Activated naive CD8-positive, alpha-beta T cell treated with anti-CD3 and anti-CD28 coated beads, Interleukin-2, amount 50 U/mL, for 16 hours (primary cell): ENCODE measurements at places on chromosomes 7 and 10.

DNA sequence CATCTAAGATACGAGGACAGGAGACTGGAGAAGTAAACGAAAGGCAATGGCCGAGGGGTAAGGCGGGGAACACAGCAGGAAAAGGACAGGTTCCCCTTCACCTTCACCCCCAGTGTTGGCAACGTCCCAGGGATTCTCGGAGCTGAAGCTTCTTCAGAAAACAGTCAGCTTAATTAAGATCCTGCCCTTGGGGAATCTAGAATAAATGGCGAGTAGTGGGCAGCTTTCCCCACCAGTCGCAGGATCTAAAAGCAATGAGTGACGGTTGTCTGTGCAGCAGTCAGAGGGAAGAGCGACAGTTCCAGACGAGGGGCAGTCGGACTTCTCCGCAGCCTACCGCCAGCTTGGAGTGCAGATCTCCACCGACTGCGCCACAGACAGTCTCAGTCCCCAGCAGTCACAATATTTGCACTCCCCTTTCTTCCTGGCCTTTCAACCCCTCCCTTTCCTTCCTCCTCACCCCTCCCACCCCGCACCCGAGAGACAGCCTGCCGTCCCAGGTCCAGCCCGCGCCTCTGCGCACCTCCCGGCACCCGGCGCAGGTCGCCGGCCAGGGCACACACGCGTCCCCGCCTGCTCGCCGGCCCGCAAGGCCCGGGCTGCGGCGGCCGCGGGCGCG lies 10.9 kb upstream of the SP8 start:
- no peak for DNase-seq

DNA sequence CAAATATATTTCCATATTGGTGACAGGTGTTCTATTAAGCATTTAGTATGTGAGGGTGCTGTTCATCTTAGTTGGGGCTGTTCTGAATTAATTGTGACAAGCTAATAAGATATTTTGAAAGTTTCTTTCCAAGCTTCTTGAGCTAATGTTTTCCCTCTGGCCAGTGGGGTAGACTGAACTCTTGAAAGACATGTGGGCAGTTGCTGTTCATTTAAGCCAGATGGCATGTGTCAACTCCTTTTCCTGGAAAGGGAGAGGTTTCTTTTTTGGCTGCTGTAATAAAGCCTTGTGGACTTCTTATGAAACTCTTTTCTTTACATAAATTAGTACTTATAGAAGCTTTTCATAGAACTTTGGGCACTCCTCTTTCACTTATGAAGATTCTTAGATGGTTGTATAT lies 21.7 kb downstream of the RAB18 start:
- no peak for DNase-seq

DNA sequence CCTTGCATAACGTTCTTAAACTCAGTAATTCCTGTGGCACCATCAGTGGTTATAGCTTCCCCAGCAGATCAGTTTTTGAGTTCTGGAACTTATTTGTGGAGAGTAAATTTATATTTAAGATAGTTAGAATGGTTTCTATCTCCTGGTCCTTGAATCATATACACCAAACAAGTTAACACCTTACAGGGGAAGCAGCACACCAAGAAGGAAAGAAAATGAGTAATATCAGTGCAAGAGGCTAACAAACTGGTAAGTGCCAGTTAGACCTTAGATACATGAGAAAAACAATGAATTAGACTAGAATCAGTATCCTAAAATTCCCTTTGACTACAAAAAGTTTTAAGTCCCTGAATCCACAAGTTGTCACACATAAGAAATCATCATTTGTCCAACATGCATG lies 54.2 kb downstream of the ABI1 start:
- no peak for DNase-seq

- DNase-seq = no peak
Measured at GRCh38 chr7:27389496-27389895, 146.9 kb downstream of the EVX1 start.

- DNase-seq = no peak
Measured at GRCh38 chr7:74032191-74032490, 4.2 kb downstream of the ELN start.

GRCh38 chr10:58660575-58661255 lies 148.0 kb downstream of the BICC1 start:
- DNase-seq = no peak

DNA sequence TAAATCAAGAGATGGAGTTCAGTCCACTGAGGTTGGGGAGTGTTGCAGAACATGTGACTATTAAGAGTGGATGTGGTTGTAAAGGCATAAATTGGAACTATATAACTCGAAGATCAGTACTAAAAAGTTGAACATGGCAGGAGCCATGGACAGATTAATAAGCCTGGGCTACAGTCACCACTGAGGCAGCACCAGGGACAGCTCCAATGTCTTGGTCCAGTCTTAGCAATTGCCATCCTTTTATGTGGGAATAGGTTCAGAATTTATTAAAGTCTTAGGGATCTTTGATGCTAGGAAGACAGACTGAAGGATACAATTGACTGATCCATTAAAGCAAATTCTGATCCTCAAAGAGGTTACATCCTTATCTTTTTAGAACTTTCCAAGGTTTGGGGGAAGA lies 156.6 kb downstream of the ADRA2A start:
- no peak for DNase-seq

GRCh38 chr7:82419200-82419599 lies 24.4 kb downstream of the CACNA2D1 start:
- DNase-seq = no peak

DNA sequence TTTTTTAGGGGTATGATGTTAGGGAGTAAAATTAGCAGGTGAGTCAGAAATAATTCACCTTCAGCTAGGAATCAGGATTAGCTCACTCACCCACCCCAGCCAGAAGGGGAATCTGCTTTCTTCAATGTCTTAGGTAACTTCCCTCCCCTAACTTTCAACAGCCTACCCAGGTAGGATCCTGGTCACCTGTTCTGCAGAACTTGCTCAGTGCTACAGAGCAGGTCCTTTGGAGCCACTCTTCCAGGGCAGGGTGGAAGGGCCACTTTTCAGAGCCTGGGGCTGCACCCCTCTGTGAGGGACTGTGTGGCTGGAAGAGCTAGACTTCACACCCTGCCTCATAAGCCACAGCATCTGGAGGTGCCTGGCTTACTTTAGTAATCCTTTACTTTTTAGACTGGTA lies 58.1 kb downstream of the SHH start:
- no peak for DNase-seq

DNA sequence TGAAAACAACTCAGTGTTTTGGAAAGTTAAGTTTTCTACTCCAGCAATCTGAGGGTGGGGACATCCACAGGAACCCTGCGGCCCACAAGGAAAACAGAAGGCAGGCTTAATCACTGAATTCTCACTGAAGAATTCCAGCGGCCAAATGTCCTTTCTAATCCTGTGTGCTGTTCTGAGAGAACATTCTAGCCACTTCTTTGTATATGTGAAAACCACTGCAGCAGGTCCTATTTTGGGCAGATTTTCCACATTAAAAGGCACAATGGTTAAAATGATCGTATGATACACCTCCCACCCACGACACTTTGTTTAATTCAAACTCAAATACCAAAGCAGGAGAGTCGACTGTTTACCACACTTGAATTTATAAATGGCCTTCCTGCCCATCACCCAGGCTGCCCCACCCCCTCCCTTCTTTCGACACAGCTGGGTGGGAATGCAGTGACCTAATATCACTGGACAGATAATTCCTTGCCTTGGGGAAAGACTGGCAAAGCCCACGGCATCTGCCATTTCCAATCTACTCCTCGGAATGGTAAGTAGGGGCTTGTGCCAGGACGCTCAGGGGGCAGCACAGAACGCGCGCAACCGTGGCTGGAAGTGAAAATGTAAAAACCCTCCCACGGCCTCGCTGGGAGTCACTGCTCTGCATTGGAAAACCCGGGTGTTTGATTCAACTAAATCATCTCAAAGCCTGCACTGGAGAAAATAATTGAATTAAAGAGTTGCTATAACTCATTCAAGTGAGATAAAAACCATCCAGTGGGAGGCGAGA lies 67.0 kb downstream of the CTBP2 start:
- no peak for DNase-seq

DNA sequence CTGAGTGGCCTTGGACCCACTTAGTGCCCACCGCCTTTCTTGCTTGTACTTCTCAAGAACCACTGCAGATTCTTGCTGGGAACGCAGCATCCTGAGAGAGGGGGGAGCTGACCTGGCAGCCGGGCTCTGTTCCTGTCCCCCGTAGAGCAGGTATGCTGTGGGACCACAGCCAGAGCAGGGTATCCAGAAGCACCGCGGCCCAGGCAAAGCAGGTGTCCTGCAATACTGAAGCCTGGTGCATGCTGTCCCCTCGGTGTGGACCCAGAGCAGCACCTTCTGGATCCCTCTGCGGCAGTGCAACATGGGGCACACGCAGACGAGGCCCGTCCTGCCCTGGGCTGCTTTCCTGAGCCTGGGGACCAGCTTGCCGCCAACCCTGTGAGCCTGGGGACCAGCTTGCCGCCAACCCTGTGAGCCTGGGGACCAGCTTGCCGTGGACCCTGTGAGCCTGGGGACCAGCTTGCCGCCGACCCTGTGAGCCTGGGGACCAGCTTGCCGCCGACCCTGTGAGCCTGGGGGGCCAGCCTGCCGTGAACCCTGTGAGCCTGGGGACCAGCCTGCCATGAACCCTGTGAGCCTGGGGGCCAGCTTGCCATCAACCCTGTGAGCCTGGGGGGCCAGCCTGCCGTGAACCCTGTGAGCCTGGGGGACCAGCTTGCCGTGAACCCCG lies 60.9 kb upstream of the ADGRA1 start:
- DNase-seq = no peak

DNA sequence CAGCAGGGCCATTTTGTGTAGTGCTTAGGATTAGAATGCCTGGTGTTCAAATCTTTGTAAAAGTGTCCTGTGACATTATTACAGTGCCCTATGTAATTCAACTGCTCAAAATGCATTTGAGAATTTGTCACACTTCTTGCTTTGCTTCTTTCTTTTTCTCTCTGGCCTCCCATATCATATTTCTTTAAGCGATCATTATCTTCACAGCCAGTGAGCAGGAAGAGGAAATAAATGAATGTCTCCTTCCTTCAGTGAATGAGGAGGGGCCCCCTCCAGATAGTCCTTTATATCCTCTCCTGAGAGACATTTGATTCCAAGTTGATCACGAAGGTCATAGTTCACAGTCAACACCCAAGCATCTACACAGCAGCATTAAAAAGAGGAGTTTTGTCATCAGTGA lies 425.1 kb upstream of the NPVF start:
- no peak for DNase-seq

DNA sequence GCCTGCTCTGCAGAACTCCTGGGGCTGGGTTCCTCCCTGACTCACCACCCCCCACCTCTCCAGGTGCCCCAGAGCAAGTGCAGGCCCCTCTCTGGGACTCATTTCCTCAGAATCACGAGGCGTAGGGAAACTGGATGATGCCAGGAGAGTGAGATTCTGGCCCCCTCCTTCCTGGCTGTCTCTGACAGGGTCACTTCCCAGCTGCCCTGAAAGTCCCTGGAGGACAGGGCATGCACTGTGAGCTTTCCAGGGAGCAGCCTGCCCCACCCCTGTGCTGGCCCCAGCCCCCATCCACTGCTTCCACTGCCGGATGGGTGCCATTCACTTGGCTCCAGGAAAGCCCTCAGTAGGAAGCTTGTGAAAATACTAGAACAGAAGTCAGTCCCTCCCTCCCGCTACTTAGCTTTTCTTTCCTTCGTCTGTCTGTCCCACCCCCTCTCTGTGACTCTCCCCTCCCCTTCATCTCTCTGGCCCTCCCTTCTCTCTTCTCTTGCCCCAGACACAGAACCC lies 10.4 kb downstream of the TACR2 start:
- no peak for DNase-seq

- DNase-seq = no peak
Measured at GRCh38 chr7:94810496-94810895, 96.9 kb upstream of the PPP1R9A start.

GRCh38 chr10:125592897-125593296 lies 90.1 kb downstream of the TEX36 start:
- DNase-seq = no peak

GRCh38 chr10:90917968-90918318 lies 2.9 kb downstream of the ANKRD1 start:
- no peak for DNase-seq

- DNase-seq = no peak
Measured at GRCh38 chr7:96179341-96179740, 142.6 kb downstream of the SLC25A13 start.

DNA sequence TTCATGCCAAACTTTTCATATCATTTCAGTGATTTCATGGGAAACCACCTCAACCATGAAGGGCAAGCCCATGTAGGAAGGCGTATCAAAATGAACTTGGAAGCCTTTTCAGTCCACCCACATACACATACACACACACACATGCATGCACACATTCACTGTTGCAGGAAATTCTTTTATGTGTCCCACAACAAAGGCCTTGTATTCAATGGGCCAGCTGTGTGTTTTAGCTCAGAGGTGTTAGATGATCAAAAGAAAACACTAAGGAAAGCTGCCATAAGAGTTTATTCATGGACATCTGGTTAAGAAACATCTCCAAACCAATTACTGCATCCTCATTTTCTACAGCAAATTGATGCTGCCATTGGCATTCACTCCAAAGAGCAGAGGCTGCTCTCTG lies 74.4 kb upstream of the STK17A start:
- DNase-seq = no peak

DNA sequence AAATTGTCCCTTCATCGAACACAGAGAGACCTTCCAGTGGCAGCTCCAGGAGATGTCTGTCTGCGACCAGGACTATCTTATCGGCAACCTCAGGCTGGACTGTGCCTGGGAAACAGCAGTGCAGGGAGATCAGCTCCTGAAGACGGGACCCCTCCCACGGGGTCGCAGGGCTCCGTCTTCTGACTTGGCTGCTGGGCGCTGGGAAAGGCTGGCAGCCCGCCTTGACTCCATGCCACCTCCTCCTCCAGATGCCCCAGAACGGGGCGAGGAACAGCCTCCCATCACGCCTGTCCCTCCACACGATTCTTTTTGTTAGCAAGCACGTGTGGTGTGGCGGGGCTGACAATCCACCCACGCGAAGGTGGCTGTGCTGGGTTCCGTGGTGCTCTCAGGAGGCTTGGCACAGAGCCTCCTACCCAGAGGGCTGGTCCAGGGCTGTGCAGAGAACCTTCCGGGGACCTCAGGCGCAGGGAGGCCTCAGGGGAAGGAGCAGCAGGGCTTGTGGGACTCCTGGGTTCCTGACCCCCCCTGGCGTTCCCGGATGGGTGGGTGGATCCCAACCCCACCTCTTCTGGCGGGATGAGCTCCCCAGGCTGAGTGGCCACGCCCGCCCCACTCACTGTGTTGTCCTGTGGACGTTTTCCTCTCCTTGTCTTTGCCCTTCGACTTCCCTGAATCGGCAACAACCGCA lies 47.6 kb upstream of the NKX6-2 start:
- no peak for DNase-seq

DNA sequence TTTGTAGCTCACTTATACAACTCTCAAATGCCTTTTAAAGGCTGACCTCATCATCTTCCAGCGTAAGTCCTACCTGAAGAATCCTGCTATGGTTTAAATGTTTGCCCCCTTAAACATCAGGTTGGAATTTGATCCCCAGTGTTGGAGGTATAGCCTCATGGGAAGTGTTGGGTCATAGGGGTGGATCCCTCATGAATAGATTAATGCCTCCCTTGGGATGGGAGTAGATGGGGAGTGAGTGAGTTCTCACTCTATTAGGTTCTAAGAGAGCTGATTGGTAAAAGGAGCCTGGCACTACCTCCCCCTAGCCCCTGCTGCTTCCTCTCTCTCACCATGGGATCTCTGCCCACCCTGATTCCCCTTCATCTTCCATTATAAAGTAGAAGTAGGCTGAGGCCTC lies 285.6 kb downstream of the FZD1 start:
- DNase-seq = no peak

- DNase-seq = no peak
Measured at GRCh38 chr7:45894665-45895062, 6.4 kb downstream of the IGFBP1 start.

- DNase-seq = no peak
Measured at GRCh38 chr7:157547102-157547501, 210.3 kb downstream of the DNAJB6 start.
